ENCODE measurements at places on chromosomes 6 and 20.

DNA sequence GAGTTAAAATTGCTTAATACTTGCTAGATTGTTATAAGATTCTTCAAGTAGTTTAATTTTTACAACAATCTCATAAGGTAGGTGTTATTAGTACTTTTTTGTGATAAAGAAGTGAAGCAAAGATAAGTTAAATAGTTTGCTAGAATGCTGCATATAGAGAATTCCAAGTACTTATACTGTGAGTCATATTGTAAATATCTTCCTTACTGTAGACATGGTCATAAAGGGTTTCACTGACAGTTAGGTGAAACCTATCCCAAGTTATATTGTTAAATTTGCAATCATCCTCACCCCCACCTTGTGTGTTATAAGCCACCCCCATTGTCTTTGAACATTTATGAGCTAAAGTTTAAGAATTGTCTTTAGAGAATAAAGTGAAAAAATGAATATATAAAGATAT, 142.0 kb downstream of the FAM83B start:
- no peak for DNase-seq

DNA sequence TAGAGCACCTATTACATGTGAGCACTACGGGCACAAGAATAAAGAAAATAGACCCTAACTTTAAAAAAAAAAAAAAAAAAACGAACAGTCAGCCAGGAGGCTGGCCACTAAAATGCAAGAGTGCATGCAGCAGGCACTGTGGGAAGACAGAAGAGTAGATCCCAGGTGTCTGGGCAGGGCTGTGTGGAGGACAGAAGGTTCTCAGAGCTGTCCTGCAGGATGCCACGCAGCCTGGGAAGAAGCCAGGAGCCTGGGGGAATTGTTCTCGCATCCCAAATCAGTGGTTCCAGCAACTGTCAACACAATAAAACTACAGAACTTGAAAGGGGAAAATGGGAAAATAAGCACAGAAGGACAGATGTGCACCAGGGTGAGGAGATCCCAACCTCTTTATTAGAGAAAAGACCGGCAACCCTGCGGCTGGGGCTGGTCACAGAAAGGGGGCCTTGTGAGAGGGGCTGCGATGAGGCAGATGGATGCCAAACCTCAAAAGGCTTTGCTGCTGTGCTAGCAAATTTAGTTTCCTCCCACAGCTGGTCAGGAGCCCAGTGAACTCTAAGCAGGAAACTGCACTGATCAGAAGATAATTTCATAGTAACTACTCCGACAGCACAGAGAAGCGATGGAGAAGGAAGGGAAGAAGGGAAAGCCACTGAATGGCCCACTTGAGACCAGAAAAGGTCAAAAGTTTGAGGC, 30.9 kb downstream of the MAP3K5 start:
- no peak for DNase-seq

DNA sequence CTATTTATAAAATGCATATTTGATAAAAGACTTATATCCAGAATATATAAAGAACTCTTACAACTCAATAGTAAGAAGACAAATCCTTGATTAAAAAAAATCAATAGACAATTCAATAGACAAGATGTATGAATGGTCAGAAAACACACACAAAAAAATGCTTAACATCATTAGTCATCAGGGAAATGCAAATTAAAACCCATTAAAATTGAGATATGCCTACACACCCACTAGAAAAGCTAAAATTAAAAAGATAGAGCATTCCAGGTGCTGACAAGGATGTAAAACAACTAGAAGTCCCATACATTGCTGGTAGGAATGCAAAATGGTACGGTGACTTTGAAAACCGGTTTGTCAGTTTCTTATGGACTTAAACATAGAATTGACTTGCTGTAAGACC, 127.1 kb downstream of the TFAP2B start:
- DNase-seq = no peak

DNA sequence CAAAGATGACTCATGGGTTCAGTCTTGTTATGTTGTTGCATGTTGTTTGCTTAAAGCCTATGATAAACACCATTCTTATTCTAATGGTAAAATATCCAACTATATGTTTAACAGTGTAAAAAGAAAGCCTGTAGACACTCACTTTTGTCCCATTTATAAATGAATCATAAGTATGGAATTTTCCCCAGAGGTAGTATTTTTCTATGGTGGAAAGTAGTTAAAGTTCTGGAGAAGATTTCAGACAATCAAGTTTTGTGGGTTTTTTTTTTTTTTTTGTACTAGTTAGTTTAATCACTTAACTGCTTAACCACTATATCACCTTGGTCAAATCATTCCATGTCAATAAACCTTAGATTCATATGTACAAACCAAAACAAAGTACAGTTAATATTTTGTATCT, 35.8 kb downstream of the PTCHD4 start:
- DNase-seq = no peak

GRCh38 chr20:37356387-37356786, 10.4 kb downstream of the SRC start:
- DNase-seq = no peak

GRCh38 chr6:143215363-143215762, 154.7 kb downstream of the AIG1 start:
- DNase-seq = no peak

DNA sequence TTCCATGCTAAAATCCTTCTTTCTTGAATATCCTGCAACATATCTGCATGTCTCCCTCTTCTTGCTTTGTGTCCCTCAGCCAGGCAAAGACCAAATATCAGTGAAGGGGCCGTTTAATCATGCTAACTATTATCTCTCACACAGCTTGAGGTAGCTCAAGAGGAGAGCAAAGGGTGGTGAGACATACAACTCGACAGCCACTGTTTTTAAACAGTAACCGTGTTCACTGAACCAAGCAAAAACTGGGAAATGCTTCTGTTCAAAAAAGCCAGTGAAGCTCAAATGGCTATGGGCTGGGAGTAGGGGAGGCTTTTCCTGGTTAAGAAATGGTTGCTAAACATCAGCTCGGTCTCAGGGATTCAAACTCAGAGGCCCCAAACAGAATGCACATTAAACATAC, 83.4 kb downstream of the MAP7 start:
- no peak for DNase-seq

DNA sequence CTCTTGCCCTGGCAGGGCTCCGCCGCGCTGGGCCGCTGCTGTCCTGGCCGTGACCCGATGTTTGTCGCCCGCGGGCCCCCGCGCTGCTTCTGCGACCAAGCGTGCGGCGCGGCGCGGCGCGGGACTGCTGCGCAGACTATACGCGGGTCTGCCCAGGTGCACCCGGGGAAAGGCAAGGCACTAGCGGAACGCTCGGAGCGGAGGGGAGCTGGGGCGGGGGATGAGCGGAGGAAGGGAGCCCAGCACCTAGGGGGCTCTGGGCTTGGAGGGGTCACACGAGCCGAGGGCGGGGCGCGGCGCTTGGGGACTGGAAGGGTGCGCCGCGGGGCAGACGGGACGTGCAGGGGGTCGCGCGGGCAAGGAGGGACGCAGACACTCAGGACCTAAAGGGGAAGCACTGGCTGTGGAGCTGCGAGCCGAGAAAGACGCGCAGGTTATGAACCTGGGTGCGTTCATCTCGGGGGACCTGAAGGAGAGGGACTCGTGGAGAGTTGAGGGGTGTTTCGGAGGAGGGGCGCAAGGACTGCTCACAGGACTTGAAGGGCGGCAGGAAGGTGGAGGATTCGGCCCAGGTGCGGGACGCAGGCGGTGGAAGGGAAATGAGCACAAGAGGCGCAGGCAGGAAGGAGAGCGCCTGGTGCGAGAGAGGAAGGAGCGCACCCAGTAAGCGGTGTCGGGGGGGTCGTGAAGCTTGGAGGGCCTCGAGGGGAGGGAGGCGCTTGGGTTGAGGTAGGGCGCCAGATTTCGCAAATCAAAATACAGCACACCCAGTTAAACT, 40.8 kb upstream of the ZNFX1 start:
- no peak for DNase-seq

DNA sequence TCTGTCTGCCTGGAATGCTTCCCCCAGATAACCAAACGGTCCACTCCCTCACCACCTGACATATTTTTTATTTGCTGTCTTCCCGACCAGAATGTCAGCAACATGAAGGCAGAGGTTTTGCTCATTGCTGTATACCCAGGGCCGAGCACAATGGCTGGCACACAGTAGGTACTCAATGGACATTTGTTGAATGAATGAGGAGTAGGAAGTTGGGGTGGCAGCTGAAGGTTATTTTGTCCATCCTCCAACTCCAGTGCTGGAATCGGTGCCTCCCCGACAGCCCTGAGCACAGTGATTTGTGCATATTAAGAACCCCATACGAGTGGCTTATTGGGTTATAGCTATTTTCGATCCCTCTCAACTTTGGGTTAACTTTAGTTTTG, 10.3 kb downstream of the DUSP15 start:
- no peak for DNase-seq

- no peak for DNase-seq
These were observed 54.6 kb downstream of the LYRM4 start for GRCh38 chr6:5205877-5206850.

- DNase-seq = no peak
These were observed 4.9 kb upstream of the ZFP57 start for GRCh38 chr6:29685718-29686326.

GRCh38 chr20:8330319-8330784, 198.3 kb downstream of the PLCB1 start:
- DNase-seq = no peak

DNA sequence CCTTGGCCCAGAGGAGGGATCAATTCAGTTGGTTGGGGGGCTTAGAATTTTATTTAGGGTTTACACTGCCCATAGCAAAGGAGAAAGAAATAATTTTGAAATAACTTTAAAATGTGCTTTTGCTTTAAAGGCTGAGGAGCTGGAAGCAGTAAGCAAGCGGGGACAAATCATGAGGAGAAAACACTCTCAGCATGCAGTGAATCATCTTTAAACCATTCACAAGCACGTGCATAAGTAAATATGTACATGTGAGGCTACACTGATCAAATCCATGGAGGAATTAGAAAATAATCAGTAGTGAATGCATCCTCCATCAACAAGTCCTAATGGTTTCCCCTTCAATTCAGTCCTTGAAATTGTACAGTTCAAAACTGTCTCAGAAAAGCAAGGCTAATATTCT, 181.0 kb downstream of the MTFR2 start:
- no peak for DNase-seq

Data from 8988T (cell line).